ENCODE measurements at places on chromosomes 1 and 21.

DNA sequence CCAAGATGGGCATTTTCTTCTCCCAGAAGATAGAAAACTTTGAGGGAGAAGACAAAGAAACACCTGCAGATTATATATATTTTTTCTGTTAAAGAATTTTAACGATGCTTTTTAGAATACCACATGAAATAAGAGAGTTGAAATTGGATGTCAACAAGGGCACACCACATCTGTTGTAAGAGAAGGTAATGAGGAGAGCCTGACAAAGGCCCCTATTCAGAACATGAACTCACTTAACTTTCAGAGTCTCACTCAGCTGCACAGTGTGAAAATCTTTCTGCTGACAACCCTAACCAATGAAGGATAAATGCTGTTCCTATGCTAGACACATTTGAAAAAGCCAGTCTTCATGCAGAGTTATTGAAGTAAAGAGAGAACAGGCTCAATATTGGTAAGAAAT, 7.3 kb downstream of the KRTAP22-2 start:
- no peak for DNase-seq

GRCh38 chr1:29195881-29196291, 14.2 kb upstream of the SRSF4 start:
- DNase-seq, result no peak

GRCh38 chr1:63818567-63819325, 44.9 kb downstream of the ROR1 start:
- no peak for DNase-seq

GRCh38 chr1:52613636-52614373, 11.6 kb downstream of the GPX7 start:
- no peak for DNase-seq

DNA sequence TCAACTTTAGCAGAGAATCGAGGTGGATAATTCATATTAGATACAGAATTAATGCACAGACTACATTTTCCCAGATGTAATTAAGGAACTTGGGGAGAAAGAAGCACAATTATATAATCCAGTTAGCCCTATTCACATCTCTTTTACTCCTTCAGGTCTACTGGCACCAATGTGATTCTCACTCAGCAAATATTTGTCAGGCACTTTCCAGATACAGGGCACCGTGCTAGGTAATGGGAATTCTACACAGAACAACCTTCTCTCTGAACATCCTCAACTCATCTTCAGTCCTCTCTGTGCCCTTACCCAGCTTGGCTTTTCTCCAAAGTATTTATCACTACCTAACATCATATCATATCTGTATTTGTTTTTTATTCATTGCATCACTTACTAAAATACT, 15.6 kb upstream of the PROX1 start:
- no peak for DNase-seq

GRCh38 chr1:53769780-53770179, 30.8 kb upstream of the GLIS1 start:
- DNase-seq, result no peak

DNA sequence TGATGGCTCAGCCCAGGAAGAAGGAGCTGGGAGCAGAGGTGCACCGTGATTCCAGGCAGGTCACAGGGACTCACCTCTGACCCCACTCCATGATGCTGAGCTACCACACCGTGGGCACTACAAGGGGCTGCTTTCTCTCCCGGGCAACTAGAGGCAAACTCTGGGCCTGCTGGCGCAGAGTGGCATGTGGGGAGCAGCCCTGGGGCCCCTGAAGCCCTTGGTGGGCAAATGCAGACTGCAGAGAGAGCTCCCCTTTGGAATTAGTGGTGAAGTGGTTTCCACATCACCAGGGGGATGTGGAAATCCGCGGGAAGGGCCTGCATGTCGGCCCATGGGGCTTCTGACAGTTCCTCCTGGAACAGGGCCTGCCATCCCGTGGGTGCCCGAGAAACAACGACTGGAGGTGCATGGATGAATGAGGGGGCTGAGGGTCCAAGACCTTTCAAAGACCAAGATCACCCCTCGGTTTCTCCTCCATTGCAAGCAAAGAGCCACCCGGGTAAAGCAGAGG, 11.8 kb upstream of the MMEL1 start:
- no peak for DNase-seq

- DNase-seq, result no peak
Measured at GRCh38 chr1:177281901-177282300, 111.1 kb downstream of the BRINP2 start.

GRCh38 chr1:9402717-9403225, 110.1 kb downstream of the SPSB1 start:
- no peak for DNase-seq

DNA sequence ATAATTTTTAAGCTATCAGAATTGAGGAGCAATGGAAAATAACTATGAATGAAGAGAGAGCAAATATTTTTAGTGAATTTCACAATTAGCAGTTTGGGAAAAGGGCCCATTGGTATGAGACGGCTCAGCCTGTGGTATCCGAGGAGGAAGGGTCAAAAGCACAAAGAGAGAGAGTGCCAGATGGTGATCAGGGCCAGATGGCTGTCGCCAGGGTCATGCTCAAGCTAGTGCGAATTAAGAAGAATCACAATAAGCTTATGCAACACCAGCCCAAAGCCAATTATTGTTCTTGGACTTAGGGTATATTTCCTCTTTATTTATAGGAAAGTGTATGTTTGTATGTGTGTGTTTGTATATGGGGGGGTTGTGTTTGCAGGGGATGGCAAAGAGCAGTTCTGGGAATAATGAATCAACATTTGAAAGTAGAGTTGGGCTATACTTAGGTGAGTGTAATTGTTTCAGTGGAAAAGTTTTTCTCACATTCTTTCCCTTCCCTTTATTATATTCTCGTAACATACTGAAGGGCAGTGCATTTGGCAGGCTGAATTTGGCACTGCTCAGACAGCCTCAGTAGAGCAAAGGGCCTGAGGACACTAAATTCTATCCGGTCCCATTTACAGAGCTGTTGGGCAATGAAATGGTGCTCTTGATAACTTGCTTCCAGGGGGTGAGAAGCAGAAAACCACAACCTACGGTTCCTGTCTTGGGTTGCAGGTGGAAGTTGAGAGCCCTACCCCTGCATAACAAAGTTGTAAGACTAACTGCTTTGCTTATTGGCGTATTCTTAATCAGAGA, 19.5 kb upstream of the DDR2 start:
- no peak for DNase-seq

- DNase-seq, result peak; percentile 47
Measured at GRCh38 chr1:104765085-104765484, 1015.4 kb downstream of the AMY1C start.

- DNase-seq, result no peak
Measured at GRCh38 chr21:32494934-32495709, 82.6 kb downstream of the EVA1C start.

- no peak for DNase-seq
Measured at GRCh38 chr1:110672753-110673108, 2.0 kb downstream of the KCNA3 start.

GRCh38 chr1:119573886-119574285, 66.9 kb downstream of the HSD3B1 start:
- DNase-seq, result no peak

DNA sequence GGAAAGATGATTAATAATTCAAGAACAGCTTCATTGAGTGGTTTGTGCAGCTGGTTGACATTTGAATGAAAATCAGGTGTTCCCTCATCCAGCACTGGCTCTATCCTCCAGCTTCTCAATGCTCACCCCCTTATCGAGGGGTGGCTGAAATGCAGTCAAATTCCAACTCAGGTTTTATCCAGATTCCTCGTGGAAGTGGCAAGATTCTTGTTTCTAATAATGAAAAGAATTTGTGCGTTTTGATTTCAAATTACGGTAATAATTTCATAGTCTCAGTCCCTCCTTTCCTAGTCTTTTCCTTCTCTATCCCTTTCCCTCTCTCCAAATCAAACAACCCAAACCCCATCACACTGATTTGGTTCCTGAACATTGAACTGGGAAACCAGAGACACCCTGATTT, 3.1 kb downstream of the CNIH3 start:
- DNase-seq, result no peak

Data from Caki2 (cell line).